Inflammatory macrophage treated with lipopolysaccharide for 4 hours (primary cell): ENCODE measurements at places on chromosomes 5 and 9.

- no peak for DNase-seq
Measured at GRCh38 chr5:139481122-139481533, 1.4 kb downstream of the STING1 start.

DNA sequence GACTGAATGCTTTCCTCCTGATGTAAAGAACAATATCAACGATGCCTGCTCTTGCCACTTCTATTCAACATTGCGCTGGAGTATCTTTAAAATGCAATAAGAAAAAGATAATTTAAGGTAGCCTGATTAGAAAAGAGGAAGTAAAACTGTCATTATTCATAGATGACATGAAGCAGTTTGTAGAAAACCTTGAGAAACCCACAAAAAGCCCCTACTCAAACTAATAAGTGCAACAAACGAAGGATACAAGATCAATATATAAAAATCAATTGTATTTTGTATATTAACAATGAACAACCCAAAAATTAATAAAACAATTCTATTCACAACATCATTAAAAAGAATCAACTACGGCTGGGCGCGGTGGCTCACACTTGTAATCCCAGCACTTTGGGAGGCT is 76.4 kb upstream of the CKMT2 start:
- DNase-seq = no peak

DNA sequence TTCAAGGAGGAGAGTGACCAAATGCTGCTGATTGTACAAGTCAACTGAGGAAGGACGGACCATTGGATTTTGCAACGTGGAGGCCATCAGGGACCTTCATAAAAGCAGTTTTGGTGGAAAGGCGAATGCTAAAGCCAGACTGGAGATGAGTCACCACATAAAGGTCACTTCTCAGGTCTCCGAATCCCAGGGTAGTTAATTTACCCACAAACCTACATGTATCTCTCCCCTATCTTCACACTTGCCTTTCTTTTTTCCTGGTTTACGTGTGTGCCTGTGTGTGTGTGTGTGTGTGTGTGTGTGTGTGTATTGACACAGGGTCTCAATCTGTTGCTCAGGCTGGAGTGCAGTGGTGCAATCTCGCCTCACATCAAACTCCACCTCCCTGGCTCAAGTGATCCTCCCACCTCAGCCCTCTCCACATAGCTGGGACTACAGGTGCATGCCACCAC is 4.6 kb upstream of the CTNNA1 start:
- no peak for DNase-seq

GRCh38 chr9:16725066-16725465 is 145.4 kb downstream of the BNC2 start:
- DNase-seq = no peak

DNA sequence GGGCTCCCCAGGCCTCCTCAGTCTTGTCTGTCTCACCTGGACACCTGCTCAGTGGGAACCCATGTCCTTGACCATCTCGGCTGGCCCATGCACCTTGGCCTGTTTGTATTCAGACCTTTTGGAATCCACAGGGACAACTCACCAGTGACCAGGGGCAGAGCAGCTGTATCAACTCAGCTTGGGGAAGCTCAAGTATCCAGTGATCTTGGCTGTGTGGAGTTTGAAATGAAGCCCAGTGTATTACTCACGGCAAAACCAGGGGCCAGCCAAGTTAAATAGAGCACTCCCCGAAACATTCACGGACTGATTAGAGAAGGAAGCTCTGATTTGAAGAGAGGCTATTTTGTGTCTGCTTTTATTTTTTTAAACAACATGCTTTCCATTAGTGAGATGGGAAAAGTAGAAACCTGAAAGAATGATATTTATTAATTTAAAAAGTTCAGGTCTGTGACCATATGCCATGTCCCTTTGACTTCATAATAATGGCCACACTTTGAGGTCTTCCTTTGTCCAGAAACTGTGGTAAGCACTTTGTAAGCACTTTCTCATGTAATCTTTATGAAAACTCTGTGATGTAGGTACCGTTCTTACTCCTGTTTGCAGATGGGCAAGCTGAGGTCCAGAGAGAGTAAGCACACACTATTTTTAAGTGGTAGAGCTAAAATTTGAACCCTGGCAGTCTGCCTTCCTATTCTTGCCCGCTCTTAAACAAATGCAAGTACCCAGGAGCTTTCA is 656.5 kb downstream of the BNC2 start:
- no peak for DNase-seq

GRCh38 chr5:157778121-157778805 is 34.8 kb downstream of the LSM11 start:
- DNase-seq = no peak

DNA sequence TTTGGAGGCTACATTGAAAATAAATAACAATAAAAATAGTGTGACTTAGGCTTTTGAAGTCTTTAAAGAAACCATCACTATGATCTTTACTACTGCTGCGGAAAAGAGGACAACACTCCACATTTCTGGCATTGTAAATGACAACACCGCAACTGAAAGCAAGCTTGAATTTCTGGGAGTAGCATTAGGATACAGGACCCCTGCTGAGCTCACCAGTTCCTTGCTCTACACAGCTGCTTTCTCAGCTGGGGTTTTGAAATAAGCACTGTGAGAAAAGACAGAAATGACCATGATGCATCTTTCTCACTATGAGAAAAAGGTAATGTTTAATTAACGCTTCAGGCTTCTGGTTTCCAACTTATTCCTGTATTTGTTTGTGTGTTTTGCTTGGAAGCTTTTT is 168.0 kb downstream of the TAF11L14 start:
- no peak for DNase-seq

DNA sequence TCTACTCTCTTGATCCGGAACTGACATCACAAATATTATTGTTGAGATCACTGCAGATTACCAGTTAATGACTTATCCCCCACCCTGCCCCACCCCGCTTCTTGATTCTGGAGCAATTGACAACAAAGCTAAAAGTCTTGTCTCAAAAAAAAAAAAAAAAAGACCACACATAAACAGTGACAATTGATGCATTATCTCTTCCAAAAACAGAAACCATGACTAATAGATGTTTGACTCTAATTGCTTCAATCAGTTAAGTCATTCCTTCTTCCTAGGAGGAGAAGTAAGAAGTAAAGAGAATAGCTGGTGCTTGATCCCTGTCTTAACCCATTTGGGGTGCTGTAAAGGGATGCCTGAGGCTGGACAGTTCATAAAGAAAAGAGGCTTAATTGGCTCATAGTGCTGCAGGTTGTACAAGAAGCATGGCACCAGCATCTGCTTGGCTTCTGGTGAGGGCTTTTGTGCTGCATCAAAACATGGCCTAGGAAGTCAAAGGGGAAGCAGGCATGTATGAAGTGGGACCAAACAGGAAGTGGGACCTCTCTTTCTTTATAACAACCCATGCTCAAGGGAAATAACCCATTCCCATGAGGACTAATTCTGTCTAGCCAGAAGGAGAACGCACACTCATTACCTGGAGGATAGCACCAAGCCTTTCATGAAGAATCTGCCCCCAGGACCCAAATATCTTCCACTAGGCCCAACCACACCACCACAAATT is 158.7 kb downstream of the TMEM167A start:
- DNase-seq = peak; percentile 46

DNA sequence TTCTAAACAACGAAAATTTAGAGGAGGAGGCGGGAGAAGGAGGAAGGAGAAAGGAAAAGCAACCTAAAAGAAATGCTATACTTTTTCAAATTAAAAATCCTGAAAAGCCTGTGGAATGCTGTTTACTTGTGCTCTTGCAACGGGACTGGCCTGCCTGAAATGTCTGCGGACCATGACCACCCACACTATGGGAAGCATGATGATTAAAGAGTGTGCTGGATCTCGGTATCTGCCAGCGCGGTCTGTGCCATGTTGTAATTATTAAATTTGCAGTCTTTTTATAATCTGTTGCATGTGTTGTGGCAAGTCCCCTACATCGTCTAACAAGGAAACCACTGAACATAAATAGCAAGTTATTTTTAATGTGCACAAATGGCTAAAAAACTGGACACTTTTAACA is 111.4 kb downstream of the FANCC start:
- no peak for DNase-seq

- DNase-seq = no peak
Measured at GRCh38 chr5:87541676-87542075, 128.9 kb upstream of the CCNH start.

GRCh38 chr9:131661568-131662288 is 78.1 kb downstream of the RAPGEF1 start:
- peak; percentile 82 for DNase-seq

- DNase-seq = no peak
Measured at GRCh38 chr5:108115673-108116072, 266.2 kb downstream of the FBXL17 start.

DNA sequence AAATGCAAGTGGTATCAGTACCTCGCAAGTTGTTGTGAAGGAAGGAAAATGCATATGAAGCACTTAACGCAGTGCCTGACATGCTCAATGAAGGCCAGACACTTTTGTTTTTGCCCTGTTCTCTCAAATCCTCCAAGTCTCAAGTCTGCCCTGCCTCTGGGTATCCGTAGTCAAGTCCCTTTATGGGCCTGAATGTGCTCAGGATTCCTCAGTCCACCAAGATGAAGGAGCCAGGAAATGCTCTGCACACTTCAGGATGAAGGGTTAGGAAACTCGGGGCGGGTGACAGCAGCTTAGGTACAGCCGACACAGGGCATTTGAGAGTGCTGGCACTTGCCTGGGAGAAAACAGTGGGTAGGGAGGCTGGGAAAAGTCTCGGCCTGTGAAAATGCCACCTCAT is 1.4 kb downstream of the ECSCR start:
- no peak for DNase-seq

GRCh38 chr5:96973532-96974401 is 37.9 kb downstream of the LNPEP start:
- DNase-seq = peak; percentile 18

DNA sequence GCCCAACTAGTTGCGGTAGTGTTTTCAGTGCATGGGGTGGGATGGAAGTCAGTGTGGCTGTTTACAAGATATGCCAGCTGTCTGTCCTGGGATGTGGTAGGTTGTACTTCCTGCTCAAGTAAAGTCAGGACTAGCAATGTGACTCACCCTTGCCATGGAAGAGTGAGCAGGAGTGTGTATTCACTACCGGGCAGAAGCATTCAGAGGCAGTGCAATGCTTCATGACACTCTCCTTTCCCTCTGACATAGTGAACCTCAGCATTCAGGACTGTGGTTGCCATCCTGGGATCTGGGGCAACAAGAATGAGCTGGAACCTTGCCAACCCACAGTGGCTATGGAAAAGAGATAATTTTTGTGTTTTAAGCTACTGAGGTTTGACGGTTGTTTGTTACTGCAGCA is 68.9 kb downstream of the BOD1 start:
- DNase-seq = no peak

GRCh38 chr5:73856997-73857396 is 231.0 kb downstream of the ARHGEF28 start:
- peak; percentile 33 for DNase-seq

DNA sequence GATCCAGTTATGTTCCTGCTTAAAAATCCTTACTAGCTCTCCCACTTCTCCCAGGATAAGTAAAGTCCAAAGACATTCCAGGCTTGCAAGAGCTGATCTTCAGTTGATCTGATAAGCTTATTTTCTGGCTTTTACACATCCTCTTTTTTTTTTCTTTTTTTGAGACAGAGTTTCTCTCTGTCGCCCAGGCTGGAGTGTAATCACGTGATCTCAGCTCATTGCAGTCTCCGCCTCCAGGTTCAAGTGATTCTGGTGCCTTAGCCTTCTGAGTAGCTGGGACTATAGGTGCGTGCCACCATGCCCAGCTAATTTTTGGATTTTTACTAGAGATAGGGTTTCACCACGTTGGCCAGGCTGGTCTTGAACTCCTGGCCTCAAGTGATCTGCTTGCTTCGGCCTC is 37.3 kb upstream of the PTPN3 start:
- DNase-seq = no peak

DNA sequence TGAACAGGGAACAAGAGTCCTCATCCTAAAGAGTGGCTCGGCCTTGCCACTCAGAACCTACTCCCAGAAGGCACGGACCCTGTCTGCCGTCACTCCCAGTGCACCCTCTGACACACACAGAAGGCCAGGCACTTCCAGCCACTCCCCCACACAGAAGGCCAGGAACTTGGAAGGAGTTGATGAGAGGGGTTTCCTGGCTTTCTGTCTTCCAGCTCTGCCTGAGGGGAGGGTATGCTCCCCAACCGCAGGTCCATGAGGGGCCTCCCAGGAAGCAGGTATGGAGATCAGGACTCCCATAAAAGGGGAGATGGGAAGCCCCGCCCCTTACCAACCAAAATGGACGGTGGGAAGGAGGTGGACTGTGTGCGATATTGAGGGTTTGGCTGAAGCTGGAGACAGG is 247.6 kb upstream of the IRX4 start:
- no peak for DNase-seq

GRCh38 chr9:106619211-106619610 is 243.8 kb upstream of the ZNF462 start:
- no peak for DNase-seq

DNA sequence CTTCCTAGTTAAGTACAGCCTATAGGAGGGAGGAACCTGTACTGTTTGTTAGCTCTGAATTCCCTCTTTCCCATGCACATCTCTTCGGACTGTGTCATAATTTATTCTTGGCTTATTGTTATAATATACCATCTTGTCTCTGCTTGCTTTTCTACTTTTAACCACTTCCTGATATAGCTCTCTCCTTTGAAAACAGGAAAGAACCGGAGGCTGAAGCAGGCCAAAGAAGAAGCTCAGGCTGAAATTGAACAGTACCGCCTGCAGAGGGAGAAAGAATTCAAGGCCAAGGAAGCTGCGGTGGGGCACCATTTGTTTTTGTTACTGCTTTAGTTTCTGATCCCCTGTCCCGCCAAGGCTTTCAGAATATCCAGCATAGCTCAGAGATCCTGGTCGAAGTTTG is 4.8 kb downstream of the ATP6V1G1 start:
- peak; percentile 72 for DNase-seq

DNA sequence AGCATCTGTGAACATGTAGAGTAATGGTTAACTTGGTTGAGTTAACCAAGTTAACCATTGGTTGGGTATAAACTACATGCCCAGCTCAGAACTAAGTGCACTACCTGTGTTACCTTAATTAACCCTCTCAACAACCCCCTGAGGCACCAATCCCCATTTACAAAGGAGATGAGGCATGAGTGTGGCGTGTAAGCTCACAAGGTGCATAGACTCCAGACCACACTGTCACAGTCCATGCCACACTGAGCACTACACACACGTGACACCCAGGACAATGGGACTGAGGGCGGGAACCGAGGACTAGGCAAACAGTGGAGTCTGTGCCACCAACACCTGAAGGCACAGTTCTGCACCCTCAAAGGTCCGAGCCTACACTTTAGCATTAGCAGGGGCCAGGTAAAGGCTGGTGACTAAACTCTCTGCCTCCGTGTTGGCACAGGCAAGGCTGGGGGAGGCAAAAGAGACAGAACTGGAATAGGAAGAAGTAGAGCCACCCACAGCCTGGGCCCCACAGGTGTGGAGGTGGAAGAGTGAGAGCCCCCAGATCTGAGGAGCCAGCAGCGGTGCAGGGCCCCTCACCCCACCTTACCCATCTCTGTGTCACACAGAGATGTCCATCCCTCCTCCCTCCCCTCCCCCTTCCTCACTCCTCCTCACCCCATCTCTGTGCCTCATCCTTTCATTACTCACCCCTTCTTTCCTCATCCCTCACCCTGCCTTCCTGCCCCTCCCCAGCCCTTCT is 2.2 kb upstream of the DNAJB5 start:
- DNase-seq = peak; percentile 62
